Mesothelial cell of epicardium (in vitro differentiated cells): ENCODE measurements at places on chromosomes 5 and 9.

DNA sequence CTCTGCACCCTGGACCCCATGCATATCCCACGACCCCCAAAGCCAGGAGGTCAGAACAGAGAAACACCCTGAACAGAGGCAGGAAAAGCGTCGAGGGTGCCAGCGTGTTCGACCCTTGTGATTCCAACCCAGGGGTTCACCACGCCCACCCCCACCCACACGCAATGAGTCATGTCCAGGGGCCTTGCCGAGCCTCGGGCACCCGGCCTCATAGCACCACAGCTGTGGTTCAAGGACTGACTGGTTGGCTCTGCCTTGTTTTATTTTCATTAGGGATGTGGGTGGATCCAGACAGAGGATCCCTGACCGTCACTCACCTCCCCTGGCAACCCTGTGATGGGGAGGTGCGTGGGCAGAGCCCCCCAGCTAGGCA, 9.5 kb upstream of the QSOX2 start:
- no peak for DNase-seq

DNA sequence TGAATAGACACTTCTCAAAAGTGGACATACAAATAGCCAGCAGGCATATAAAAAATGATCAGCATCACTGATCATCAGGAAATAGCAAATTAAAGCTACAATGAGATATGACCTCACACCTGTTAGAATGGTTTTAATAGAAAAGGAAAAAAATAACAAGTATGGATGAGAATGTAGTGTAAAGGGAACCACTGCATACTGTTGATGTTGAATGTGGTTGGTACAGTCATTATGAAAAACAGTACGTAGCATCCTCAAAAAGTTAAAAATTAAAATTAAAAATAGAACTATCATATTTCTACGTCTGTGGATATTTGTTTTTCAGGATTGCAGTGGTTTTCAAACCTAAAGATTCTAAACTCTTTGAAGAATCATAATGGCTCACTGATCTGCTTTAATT, 215.1 kb upstream of the NREP start:
- DNase-seq, result no peak

DNA sequence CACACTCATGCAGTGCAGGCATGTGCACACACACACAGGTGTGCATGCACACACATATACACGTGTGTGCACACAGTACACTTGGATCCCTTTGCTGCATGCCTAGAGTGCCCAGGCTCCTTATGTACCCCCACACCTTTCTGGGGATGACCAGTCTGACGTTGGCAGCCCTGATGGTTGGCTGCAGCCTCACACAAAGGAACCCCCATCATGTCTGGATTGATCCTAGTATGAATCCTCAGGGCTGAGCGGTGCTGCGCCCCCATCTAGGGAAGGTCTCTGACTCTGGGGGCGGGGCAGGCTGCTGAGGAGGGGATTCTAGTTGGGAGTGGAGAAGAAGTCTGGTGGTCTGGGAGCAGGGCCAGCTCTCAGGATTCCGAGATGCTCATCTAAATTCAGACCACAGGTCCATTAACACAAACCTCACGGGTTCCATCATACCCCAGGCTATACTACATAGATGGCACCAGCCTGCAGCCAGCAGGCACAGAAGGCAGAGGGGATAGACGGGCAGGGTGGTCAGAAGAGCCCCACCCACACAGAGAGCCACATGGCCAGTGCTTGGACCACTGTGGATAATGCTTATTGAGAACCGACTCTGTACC, 50.5 kb upstream of the OLFM1 start:
- DNase-seq, result no peak

DNA sequence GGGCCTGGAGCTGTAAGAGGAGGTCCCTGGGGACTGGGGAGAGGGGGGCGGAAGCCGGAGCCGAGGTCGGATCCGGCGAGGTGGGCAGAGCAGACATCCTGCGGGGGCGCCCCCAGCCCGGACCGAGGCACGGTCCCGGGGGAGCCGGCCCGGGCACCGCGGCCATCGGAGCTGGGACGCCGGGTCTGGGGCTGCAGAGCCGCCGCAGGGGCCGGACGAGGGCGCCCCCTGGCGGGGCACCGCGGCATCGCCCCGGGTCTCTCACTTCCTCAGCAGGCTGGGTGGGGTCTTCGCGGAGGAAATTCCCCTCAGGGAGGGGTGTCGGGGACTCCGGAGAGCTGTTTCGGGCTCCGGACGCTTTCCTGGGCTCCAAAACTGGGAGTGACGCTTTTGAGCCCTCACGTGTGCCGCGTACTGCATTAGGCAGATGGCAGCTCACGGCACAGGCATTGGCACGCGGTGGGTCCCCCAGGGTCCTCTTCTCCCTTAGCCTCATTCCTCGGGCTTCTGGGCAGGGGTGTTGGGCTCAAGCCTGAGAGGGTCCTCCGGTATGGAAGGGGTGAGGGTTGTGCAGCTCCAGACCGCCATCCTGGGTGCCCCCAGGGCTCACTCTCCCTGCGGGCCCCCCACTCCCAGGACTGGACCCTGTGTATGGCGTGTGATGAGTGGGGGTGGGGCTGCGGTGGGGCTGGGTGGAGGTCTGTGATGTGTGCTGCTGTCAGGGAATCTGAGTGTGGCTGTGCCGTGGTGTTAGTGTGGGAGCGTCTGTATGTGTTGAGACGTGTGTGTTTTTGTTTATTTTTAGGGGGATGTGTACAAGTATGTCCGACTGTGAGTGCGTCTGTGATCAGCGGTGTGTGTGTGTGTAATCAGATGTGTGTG, 29.6 kb downstream of the LHX2 start:
- no peak for DNase-seq

- DNase-seq, result no peak
These were observed 43.5 kb upstream of the ANKDD1B start for GRCh38 chr5:75567710-75568109.

DNA sequence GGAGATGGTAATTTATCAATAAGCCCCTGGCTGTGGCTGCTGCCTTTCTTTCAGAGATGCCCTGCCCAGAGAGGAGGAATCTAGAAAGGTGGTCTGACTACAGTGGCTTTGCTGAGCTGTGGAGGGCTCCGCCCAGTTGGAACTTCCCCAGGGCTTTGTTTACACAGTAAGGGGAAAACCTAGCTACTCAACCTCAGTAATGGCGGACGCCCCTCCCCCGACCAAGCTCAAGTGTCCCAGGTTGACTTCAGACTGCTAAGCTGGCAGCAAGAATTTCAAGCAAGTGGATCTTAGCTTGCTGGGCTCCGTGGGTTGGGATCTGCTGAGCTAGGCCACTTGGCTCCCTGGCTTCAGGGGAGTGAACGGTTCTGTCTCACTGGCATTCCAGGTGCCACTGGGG, 865.4 kb upstream of the ACO1 start:
- no peak for DNase-seq

DNA sequence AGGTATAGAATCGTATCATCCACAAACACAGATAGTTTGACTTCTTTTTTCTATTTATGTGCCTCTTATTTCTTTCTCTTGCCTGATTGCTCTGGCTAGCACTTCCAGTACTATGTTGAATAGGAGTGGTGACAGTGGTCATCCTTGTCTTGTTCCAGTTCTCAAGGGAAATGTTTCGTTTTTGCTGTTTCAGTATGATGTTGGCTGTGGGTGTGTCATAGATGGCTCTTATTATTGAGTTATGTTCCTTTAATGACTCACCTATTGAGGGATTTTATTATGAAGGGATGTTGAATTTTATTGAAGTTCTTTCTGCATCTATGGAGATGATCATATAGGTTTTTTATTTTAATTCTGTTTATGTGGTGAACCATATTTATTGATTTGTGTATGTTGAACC, 70.3 kb downstream of the ENC1 start:
- no peak for DNase-seq
